ENCODE measurements at places on chromosomes 3 and 15.

DNA sequence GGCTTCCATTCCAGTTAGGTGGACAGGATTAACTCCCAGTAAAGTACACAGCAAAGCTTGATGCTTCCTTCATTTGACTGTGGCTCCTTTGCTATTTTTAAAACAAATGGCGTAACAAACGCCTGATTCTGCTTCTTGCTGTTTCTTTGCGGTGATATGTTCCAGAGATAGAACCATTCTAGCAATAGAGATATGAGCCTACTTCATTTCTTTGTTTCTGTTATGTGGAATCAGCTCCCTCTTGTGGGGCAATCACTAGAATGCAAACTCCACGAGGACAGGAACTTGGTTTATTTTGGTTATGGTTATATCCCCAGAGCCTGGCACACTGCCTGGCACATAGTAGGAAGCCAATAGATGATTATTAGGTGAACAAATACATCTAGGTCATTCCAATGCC lies 122.6 kb upstream of the SLC6A11 start:
- no peak for DNase-seq

DNA sequence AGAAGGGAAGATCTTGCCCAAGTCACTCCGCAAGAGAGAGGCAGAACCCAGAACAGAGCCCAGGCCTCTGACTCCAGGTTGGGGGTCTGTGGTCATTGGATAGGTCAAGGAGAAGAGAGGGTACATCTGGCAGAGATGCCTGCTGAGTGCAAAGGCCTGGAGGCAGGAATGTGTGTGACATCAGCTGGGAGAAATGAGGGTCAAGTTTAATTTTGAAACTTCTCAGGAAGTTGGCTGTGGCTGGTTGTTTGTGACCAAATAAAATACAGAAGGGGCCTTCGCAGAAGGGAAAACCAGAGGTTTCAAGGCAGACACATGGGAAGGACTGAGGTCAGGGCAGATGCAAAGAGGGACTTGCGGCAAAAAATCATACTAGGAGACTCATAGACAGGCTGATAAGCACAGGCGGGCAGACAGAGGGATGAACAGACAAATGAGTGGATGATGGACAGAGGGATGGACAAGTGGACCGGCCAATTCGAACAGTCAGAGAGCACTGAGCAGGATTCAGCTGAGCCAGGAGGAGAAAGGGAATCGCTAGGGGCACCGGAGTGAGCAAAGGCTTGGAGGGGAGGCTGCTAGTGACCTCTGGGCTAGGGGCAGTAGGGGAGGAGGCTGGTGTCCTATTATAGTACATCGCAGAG lies 28.8 kb upstream of the CACNA2D2 start:
- no peak for DNase-seq

DNA sequence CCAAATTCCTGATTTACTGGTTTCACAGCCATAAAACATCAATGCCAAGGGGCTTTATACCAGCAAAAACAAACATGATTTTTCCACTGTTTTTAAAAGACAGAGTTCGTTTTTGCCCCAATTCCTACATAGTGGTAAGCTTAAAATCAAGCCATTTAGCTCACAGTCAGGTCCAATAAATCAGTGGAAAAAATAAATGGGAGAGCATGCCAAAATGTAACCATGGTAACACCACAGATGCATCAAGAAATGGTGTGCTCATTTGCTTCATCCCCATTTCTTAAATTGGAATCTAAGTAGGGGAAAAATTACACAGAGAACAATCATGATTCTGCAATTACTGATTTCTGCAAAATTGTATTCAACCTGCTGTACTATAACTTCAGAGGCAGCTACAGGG lies 418.8 kb downstream of the MAGI1 start:
- no peak for DNase-seq

DNA sequence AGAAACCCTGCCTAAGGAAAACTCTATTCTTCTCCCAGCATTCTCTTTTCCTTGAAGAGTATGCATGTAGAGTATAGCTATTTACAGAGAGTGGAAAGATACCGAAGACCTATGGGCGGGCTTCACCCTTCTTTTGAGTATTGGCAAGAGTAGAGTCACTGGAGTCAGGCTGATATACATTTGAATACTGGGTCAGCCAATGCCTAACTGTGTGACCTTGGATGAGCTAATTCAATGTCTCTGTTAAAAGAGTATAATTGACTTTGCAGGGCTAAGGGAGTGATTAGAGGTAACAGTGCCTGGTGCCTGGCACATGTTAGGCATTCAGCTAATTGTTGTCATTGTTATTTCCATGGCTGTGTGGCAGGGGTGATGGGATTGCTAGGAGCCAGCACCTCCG lies 75.6 kb downstream of the TUSC7 start:
- no peak for DNase-seq

DNA sequence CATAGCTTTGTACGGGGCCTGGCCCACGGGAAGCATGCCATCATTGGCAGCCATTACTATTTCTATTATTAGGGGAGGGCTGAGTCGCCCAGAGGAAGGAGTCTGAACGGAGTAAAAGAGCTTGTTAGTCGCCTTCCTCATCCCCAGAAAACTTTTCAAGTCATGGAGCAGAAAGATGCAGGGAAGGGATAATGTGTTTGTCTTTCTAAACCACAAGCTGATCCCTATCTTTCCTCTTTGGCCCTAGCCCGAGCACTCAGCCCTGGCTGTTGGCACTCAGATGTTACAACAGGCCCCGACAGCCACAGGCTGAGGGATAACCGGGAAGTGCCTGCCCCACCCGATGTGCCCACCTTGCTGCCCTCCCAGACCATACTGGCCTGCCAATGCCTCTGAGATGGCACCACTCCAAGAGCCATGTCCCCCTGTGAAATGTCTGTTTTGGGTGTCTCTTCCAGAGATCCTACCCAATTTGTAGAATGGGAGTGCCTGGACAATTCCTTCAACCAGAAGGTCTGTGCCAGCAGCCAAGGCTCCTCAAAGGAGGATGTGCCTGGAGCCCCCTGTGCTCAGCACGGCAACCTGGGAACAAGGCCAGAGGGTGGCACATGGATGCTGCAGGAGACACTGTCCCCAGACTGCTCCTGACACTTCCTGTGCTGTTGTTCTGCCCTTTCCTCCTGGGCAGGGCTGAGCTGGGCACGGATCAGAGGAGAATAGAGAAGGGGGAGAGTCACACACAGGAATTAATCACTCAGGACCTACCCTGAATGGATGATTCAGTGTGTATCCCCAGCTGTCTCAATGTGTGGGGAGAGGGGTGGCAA lies 10.8 kb downstream of the PAK6 start:
- no peak for DNase-seq

GRCh38 chr15:89303986-89304385 lies 30.6 kb downstream of the POLG start:
- DNase-seq: no peak
